ENCODE measurements at places on chromosomes 6 and 20.

DNA sequence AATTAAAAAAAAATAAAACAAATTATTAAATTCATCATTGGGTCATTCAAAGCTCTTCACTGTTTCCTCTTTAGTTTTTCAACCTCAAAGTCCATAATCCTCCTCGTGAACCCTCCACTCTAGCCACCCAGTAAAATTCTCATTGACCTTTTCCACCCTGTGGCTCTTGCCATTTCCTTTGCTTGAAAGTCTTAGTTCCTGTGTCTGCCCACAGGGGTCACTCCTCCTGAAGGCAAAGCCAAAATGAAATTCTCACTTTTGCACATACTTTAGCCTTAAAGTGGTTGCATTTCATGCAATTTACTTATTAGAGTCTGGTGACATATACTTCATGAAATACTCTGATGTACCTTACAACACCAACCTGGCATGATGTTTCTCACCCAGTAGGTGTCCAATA, 263.7 kb downstream of the BMP2 start:
- DNase-seq: no peak

- DNase-seq: no peak
Measured at GRCh38 chr6:139588076-139588639, 213.7 kb upstream of the CITED2 start.

DNA sequence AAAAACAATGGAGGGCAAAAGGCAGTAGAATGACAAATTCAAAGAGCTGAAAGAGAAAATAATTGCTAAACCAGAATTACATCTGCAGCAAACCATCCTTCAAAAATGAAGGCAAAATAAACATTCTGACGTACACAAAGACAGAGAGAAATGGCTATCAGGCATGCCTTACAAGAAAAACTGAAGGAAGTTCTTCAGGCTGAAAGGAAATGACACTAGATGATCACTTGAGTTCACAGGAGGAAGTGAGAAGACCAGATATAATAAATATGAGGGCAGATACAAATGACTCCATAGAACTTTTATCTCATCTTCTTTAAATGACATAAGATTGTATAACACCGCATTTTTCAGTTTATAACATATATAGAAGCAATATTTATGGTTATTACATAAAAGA, 30.0 kb downstream of the DZANK1 start:
- DNase-seq: no peak

- no peak for DNase-seq
Measured at GRCh38 chr6:156169371-156169770, 607.8 kb upstream of the ARID1B start.

DNA sequence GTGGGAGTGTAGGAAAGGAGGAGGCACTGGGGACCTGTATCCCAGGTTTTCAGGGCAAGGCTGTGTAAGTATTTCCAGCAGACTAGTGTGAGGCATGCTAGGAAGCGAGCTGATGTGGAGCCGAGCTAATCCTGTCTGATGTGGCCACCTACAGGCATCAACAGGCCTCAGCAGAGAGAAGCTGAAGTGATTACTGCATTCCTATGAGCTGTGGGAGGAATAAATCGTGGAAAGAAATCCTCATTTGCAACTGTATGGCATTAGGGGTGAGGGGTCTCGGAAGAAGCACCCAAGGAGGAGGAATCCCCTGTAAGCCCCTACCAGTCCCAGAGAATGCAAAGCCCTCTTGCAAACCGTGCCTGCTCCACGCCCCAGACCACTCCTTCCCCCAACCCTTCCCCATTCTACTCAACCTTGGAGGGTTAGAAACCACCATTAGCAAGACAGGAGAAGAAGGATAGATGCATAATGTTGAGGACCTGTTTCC, 41.6 kb downstream of the C6orf15 start:
- DNase-seq: no peak

DNA sequence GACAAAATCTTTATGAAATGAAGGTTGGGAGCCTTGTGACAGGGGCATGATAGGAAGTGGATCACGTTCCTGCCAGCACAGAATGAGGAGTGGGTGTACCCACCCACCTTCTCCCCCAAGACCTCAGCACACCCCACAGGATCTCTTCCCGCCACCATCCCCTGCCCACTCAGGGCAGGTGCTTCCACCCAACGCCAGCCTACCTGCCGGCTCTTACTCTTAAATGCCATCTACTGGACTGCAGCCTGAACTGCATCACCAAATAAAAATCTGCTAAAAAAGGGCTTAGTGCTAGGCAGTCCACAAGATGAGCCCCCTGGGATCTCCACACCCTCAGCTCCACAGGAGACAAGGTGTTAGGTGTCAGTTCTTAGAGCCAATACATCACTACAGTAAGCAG, 20.6 kb downstream of the DTNBP1 start:
- no peak for DNase-seq

DNA sequence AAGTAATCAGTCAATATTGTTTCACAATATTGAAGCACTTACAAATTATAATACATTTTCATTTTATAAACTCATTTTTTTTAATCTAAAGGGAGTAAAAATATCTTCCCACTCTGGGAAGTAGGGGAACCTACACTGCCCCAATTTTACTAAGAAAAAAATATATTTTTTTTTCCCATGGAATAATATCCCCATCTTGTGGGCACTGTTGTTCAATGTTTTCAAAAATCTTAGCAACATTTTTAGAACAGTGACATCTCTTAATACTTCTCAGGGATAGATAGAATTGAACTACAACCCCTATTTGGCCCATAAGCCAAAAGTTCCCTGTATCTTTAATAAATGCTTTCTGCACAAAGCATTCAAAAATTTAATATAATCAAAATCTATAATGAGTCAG, 42.9 kb downstream of the ARHGAP18 start:
- DNase-seq: no peak

DNA sequence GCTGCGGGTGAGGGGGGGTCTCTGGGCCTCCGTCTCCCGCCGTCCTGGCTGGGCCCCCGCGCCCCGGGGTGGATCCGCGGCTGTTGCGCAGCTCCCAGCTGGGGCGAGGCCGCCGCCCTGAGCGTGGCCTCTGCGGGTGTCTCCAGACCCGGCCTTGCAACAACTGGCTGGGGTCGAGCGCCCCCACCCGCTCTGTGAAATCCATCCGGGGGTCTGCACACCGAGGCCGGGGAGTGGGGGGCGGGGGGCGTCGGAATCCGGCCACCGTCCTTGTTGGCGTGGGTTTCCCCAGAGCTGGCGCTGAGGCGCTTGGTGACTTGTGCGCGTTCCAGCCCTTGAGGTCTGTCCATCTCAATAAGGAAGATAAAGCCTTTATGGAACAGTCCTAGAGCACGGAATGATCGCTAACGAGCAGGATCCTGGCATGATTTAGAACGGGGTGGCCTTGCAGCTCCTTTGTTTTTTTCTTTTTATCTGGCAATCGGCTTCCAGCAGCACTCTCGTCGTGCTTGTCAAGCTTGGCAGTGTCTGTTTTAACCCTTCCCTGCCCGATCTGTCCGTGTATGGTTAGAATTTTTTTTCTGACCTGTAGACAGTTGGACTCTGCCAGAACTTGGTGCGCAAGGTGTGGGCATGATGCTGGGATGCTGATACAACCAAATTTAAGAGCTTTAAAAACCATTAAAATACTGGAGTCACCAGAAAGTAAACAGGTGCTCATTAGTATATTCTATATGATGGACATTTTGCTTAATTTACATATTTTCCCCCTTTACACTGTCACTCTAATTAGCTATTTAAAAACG, 675 bp downstream of the DSTN start:
- peak; percentile 14 for DNase-seq

DNA sequence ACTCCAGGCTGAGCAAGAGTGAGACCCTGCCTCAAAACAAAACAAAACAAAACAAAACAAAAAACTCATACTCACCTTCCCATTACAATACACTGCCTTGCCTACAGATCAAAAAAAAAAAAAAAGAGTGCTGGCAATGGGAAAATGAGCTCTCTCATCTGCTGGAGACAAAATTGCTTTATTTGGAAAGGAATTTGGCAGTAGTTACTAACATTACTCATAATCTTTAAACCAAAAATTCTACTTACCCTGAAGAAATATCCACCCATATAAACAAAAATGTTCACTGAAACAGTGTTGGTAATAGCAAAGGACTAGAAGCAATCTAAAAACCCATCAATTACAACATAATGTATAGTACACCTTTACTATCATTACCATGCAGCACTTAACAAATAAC, 120.4 kb downstream of the RNGTT start:
- DNase-seq: no peak

DNA sequence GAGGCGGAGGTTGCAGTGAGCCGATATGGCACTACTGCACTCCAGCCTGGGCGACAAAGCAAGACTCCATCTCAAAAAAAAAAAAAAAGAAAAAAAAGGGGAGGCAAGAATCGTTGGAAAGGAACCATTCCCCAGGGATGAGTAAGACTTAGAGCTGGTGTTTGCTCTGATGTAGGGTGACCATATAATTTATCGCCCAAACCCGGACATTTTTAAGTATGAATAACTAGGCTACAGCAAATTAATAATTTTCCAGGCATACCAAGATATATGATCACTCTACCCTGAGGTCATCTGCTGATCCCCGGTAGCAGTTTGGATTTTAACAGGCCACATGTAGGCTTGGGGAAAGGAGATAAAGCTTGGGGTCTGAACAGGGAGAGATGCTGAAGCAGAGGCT, 260.9 kb downstream of the BTBD9 start:
- no peak for DNase-seq

- DNase-seq: no peak
Measured at GRCh38 chr6:159691963-159692287, 1.1 kb downstream of the SOD2 start.

- DNase-seq: no peak
Measured at GRCh38 chr6:154429711-154430110, 73.1 kb upstream of the IPCEF1 start.

GRCh38 chr6:151647976-151648639, 154.3 kb downstream of the CCDC170 start:
- no peak for DNase-seq

DNA sequence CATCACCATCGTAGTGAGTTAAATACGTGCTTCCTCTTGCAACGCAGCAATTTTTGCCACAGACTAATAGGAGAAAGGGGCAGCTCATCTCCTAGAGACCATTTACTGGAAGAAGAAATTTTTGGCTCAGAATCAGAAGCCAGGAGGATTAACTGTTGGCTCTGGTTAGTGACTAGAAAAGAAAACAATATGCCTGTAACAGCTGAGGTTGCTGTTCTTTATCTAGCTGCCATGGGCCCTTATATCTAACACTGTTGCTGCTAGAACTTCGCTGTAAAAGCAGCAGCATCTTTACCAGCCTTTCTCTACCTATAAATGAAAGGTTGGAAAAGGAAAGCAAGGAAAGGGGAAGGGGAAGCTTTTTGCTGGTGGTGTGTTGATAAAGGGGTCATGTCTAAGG, 65.9 kb downstream of the FAM135A start:
- DNase-seq: no peak

- DNase-seq: peak; percentile 36
Measured at GRCh38 chr6:135568379-135568778, 70.8 kb upstream of the AHI1 start.

- DNase-seq: peak; percentile 23
Measured at GRCh38 chr6:134822920-134823709, 126.8 kb downstream of the ALDH8A1 start.

- DNase-seq: peak; percentile 48
Measured at GRCh38 chr20:53547664-53548239, 45.9 kb downstream of the ZNF217 start.

- DNase-seq: no peak
Measured at GRCh38 chr6:149221774-149222070, 95.8 kb upstream of the TAB2 start.

DNA sequence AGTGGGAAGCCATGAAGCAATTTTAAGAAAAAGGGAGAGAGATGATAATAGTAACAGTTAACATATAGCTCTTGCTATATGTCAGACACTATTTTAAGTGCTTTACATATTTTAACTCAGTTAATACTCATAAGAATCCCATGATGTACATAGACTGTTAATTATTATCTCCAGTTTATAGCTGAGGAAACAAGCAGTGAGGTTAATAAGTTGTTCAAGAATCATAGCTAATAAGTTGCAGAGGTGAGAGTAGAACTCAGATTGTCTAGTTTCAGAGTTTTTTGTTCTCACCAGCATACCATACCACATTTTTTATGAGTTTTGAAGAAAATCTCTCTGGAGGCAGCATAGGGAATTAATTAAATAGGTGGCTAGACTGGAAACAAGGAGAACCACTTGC, 144.6 kb upstream of the MMS22L start:
- no peak for DNase-seq

GRCh38 chr20:35615667-35616464, at the start of gene SPAG4:
Gene SPAG4, plus strand, starts transcription at chr20:35615829. Its CDS starts 175 bp downstream, at chr20:35616004.
- peak; percentile 100 for DNase-seq

DNA sequence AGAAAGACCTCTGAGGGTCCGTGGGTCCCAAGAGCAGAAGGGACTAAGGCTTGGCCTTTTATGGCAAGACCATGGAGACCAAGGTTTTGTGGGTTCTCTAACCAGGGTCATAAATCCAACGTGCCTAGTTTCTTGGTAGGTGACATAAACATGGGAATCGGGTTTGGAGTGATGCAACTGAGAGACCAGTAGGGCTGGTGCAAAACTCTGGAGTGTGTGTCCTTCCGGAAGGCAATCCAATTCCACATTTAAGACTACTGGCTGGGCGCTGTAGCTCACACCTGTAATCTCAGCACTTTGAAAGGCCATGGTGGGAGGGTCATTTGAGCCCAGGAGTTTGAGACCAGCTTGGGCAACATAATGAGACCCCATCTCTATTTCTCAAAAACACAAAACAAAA, 116.5 kb upstream of the ARG1 start:
- no peak for DNase-seq

DNA sequence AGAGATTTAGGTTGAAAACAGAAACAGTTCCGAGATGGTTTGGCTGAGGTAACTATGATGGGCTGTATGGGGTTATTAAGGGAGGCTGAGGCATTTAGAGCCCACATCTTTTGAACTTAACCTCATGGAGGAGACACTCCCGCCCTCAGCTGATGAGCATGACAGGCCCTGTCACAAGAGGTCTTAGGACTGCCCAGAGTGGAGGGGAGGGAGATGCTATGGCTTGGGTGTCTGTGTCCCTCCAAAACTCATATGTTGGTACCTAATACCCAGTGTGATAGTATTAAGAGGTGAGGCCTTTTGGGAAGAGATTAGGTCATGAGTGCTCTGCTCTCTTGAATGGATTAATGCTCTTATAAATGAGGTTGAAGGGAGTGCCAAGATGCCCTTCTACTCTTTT, 126.6 kb downstream of the CDC5L start:
- DNase-seq: no peak

GRCh38 chr6:44234101-44235025, 11.0 kb downstream of the SLC29A1 start:
- no peak for DNase-seq

Measured in CD4-positive, alpha-beta T cell treated with Interleukin-1 beta for 1 hour (primary cell).